ENCODE measurements at places on chromosomes 5 and 9. TPM values are rescaled to one million over a fixed set of nuclear protein-coding genes. Genes with fewer than 3 reads are reported as not detected.

DNA sequence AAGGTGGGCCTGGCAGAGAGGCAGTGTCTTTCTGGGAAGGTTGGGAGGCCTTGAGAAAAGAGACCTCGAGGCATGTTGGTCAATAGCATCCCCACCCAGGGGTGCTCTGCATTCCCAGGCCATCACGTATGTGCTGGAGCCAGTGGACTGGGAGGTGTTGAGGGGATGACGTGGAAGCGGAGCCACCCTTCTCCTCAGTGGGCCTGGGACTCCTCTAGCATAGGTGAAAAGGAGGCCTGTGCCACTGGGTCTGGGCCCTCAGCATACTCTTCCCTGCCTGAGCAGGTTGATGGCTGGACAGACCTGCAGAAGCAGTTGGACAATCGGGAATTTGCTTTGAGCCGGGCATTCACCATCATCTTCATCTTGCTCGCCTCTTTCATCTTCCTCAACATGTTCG is 25.5 kb downstream of the PITX1 start:
- H3K36me3 ChIP-seq = no peaks in the 10 kb centered on the region
- H3K4me1 ChIP-seq = no peaks in the 10 kb centered on the region
- no peak overlapping the region for H3K27ac ChIP-seq
- no peak overlapping the region for H3K4me3 ChIP-seq
- DNase-seq = no peak

GRCh38 chr5:10621832-10622231 is 58.0 kb downstream of the ANKRD33B start:
- H3K4me1 ChIP-seq = no peaks in the 10 kb centered on the region
- no peaks in the 10 kb centered on the region for H3K27me3 ChIP-seq
- H3K36me3 ChIP-seq = no peaks in the 10 kb centered on the region

- H3K27ac ChIP-seq = no peak overlapping the region
- peak; percentile 31 for DNase-seq
- H3K27me3 ChIP-seq = no peaks in the 10 kb centered on the region
These were observed 58.7 kb upstream of the SUSD1 start for GRCh38 chr9:112233769-112234168.

DNA sequence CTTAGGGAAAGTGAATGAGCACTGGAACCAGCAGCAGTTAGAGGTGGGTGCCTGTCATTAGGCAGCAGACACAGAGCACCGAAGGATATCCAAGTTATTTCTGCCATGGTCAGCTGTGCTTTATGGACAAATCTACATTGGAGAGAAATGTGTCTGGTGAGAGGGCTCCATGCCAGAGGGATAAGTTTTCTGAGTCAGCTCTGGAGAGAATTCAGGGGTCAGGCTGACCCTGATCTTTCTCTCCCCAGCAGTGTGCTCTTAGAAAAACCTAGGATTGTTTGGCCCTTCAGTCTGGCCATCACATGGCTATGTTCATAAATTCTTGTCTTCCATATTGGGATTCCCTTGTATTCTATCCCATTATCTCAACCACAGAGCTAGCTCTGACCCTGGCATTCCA is 8.9 kb upstream of the IL17B start:
- no peaks in the 10 kb centered on the region for H3K27me3 ChIP-seq
- H3K36me3 ChIP-seq = no peaks in the 10 kb centered on the region
- no peak overlapping the region for H3K4me3 ChIP-seq
- no peak overlapping the region for H3K27ac ChIP-seq

GRCh38 chr5:39452846-39453245 is 28.1 kb upstream of the DAB2 start:
- no peak overlapping the region for H3K27ac ChIP-seq
- no peaks in the 10 kb centered on the region for H3K27me3 ChIP-seq
- H3K4me3 ChIP-seq = no peak overlapping the region

DNA sequence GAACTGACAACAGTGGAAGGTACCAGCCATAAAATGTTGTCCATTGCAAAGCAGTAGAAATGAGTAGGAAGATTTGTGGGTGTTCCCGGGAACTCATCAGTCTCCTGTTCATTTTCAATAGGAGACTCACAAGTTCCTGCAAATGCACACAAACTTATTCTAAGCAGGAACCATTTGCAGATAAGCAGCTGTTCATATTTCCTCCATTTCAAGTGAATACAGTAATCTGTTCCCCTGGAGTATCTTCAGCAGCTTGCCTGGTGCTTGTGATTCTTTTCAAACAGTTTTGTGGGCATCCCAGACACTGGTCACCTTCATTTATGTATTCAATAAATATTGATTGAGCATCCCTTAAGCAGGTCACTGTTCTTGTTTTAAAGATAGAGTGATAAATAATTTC is 1315.5 kb upstream of the C9orf72 start:
- DNase-seq = no peak
- H3K4me3 ChIP-seq = no peak overlapping the region
- no peaks in the 10 kb centered on the region for H3K27me3 ChIP-seq
- H3K27ac ChIP-seq = no peak overlapping the region
- no peaks in the 10 kb centered on the region for H3K36me3 ChIP-seq

Gene NELFB
- total RNA-seq = 21.6 TPM

Gene NEUROG1
- not detected for total RNA-seq
